Naive thymus-derived CD4-positive, alpha-beta T cell (primary cell): ENCODE measurements at places on chromosomes 7 and 10. TPM values are rescaled to one million over a fixed set of nuclear protein-coding genes. Genes with fewer than 3 reads are reported as not detected.

DNA sequence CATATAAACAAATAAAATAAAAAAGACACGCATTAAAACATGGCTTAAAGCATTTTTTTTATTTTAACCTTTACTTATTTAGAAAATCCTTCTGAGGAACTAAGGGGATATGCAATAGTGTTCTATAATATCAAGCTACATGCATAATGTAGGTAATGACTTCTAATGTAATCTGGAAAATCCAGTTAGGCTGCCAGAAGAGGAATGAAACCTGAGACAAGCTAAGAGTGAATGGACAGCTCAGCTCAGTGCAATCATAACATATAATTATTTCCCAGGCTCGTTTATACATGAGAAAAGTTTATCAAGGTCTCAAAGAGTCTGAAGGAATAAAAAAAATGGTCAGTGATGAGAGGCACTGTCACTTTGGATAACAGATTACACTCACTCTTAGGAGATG is 649.0 kb upstream of the PCDH15 start:
- no peaks in the 10 kb centered on the region for H3K4me1 ChIP-seq
- H3K27ac ChIP-seq = no peak overlapping the region
- DNase-seq = no peak
- no peaks in the 10 kb centered on the region for H3K27me3 ChIP-seq

GRCh38 chr10:118968482-118968881 is 61.0 kb upstream of the NANOS1 start:
- no peaks in the 10 kb centered on the region for H3K27me3 ChIP-seq
- H3K4me3 ChIP-seq = no peak overlapping the region
- H3K36me3 ChIP-seq = no peaks in the 10 kb centered on the region
- no peak for DNase-seq
- no peak overlapping the region for H3K27ac ChIP-seq

DNA sequence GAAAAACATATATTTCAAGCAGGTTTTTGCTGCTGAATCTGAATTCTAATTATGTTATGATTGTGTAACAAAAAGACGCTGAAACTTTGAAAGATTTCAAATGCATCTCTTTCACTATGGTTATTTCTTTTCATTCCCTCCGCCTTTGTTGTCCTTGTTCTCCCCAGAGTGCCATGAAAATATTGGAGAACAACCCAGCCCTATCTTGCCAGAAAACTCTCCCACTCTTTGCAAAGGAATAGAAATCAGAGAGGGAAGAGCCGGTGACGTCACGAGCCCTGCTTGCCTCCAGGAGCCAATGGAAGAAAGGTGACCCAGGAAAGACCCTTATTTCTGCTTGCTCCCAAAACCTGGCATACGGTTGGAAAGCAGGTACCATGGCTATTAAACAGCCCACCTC is 3.4 kb downstream of the GFRA1 start:
- no peak overlapping the region for H3K4me3 ChIP-seq
- H3K36me3 ChIP-seq = no peaks in the 10 kb centered on the region
- DNase-seq = no peak
- H3K27ac ChIP-seq = no peak overlapping the region
- no peaks in the 10 kb centered on the region for H3K27me3 ChIP-seq

DNA sequence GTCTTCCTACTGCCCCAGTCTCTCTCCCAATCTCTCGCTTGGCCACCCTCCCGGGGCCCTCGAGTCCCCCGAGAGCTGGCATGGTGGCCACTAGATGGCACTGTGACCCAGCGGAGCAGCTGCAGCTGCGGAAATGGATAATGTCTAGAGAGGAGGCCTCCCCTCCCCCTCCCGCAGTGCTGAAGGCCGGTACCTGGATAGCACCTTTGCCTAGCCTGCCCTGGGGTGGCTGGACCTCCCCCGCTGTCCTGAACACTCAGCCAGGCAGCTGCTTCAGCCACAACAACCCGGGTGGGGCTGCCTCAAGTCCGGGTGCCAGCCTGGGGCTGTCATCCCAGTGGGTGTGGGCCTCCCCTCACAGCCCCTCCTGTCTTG is 65.2 kb downstream of the GOLGA7B start:
- H3K27me3 ChIP-seq = no peaks in the 10 kb centered on the region
- no peak overlapping the region for H3K4me3 ChIP-seq
- no peaks in the 10 kb centered on the region for H3K36me3 ChIP-seq
- peak; percentile 64 for DNase-seq
- no peak overlapping the region for H3K27ac ChIP-seq
- peaks cover 5% of the 10 kb centered on the region for H3K4me1 ChIP-seq

GRCh38 chr7:149199234-149199995 is 4.1 kb downstream of the ZNF282 start:
- H3K27ac ChIP-seq = no peak overlapping the region
- DNase-seq = no peak
- H3K4me1 ChIP-seq = peaks cover 8% of the 10 kb centered on the region
- H3K36me3 ChIP-seq = peaks cover 3% of the 10 kb centered on the region
- no peaks in the 10 kb centered on the region for H3K27me3 ChIP-seq
- H3K4me3 ChIP-seq = no peak overlapping the region

DNA sequence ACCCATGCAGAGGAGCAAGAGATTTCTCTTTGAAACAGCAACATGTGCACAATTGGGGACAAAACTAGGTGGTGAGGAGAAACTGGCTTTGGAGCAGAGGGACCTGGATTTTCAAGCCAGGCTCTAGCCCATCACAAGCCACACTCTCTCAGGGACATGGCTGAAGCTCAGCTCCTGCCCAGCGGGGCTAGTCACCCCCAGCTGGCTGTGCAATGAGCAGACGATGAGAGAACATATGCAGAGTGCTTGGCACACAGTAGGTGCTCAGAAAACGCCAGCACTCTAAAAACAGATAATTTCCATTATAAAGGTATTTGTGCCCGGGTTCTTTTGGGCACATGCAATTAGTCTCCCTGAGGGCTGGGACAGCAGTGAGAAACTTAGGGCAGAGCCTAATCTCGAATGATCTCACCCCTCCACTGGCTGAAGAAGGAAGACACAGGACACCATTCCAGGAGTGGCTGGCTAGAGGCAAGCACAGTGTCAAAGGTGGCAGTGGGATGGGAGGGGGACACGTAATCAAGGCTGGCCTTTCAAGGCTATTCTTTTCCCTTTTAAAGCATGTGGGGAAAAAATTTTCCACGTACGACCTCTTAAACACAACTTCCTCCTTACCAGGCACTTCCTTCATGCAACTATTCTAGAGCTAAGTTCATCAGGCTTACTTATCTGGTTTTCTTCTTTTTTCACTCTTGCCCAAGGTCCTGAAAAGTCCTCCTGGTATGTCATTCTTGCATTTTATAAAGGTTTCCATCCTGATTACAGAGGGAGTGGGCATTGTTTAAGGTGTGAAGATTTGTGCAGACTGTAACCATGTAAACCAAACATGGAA is 15.1 kb downstream of the FAM53B start:
- DNase-seq = no peak
- peak overlapping the region; percentile 1 for H3K4me3 ChIP-seq
- peaks cover 80% of the 10 kb centered on the region for H3K4me1 ChIP-seq
- no peaks in the 10 kb centered on the region for H3K27me3 ChIP-seq

DNA sequence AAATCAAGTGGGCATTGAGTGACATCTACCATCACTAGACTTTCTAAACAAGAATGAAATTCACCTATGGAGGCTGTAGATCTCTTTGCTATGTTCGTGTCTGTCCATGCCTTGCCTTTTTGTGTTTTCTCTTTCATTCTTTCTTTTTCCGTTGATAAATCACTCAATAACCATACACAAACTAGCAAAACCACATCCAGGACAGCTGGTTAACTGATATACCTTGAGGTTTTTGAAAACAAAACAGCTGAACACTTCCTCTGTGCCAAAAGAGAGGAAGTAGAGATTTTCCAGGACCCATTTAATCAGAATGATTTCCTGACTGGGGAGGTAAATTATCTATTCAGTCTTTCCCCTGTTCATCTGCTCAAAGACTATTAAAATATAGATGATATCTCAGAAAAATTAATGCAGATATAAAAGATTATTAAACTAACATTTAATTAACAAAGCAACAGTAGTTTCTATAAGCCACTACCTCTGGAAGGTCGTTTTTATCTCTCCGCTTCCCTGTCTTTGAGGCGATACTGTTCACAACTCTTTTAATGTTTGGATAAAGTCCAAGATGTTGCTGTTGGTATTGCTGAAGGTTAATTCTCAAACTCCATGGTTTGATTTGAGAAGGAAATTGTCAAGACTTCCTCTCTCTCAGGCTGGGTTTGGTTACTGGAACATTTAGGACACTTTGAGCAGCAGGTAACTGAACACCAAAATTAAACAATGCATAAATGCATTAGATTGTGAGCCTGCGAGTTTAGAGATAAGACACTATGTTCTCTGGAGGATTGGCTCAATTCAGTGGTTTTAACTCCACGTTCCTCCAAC is 24.4 kb upstream of the C10orf67 start:
- no peak overlapping the region for H3K27ac ChIP-seq
- H3K4me1 ChIP-seq = peaks cover 33% of the 10 kb centered on the region
- peak; percentile 66 for DNase-seq
- H3K36me3 ChIP-seq = no peaks in the 10 kb centered on the region

GRCh38 chr7:19026888-19027287 is 90.5 kb downstream of the TWIST1 start:
- no peak overlapping the region for H3K4me3 ChIP-seq
- no peaks in the 10 kb centered on the region for H3K27me3 ChIP-seq
- H3K36me3 ChIP-seq = no peaks in the 10 kb centered on the region
- H3K4me1 ChIP-seq = no peaks in the 10 kb centered on the region

- H3K27ac ChIP-seq = no peak overlapping the region
- no peak overlapping the region for H3K4me3 ChIP-seq
- no peak for DNase-seq
These were observed 75.7 kb downstream of the IMMP2L start for GRCh38 chr7:111486472-111487142.

- no peaks in the 10 kb centered on the region for H3K4me1 ChIP-seq
- no peak for DNase-seq
- peaks cover 3% of the 10 kb centered on the region for H3K27me3 ChIP-seq
These were observed 1225.5 kb upstream of the CELF2 start for GRCh38 chr10:9792181-9792580.

DNA sequence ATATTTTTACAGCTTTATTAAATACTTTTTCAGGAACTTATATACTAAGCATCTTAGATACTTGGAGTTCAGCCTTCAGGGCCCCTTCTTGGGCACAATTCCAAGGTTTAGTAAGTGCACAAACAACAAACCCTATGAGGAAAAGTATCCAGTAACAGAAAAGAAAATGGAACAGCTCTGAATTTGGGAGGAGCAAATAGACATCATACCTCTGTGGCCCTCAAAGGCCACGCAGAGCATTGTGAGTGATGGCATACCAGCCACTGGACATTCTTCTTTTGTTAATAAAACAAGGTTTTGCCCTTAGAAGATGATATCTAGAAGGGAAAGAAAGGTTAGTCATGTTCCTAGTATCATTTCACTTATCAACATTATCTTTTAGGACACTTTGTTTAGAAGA is 46.0 kb downstream of the ST7 start:
- H3K4me3 ChIP-seq = no peak overlapping the region
- no peak overlapping the region for H3K27ac ChIP-seq
- no peaks in the 10 kb centered on the region for H3K27me3 ChIP-seq
- DNase-seq = no peak
- H3K4me1 ChIP-seq = no peaks in the 10 kb centered on the region
- H3K36me3 ChIP-seq = no peaks in the 10 kb centered on the region

GRCh38 chr7:116569737-116570136 is 44.9 kb downstream of the CAV1 start:
- H3K27me3 ChIP-seq = no peaks in the 10 kb centered on the region
- no peaks in the 10 kb centered on the region for H3K36me3 ChIP-seq
- H3K27ac ChIP-seq = no peak overlapping the region
- H3K4me3 ChIP-seq = no peak overlapping the region

- no peaks in the 10 kb centered on the region for H3K27me3 ChIP-seq
- no peak for DNase-seq
- no peak overlapping the region for H3K4me3 ChIP-seq
- no peaks in the 10 kb centered on the region for H3K36me3 ChIP-seq
- H3K4me1 ChIP-seq = no peaks in the 10 kb centered on the region
These were observed 896.5 kb downstream of the SORCS1 start for GRCh38 chr10:106268000-106268399.

- no peak for DNase-seq
- H3K27ac ChIP-seq = no peak overlapping the region
- no peaks in the 10 kb centered on the region for H3K36me3 ChIP-seq
- no peaks in the 10 kb centered on the region for H3K4me1 ChIP-seq
- H3K27me3 ChIP-seq = no peaks in the 10 kb centered on the region
- H3K4me3 ChIP-seq = no peak overlapping the region
These were observed 134.5 kb downstream of the PPP1R3A start for GRCh38 chr7:113784316-113784715.

- H3K27ac ChIP-seq = no peak overlapping the region
- H3K4me3 ChIP-seq = no peak overlapping the region
- peaks cover 12% of the 10 kb centered on the region for H3K4me1 ChIP-seq
- no peak for DNase-seq
- H3K36me3 ChIP-seq = peaks cover 10% of the 10 kb centered on the region
These were observed 68.4 kb downstream of the PTEN start for GRCh38 chr10:87931836-87932230.

- H3K4me3 ChIP-seq = peak overlapping the region; percentile 38
- H3K4me1 ChIP-seq = peaks cover 80% of the 10 kb centered on the region
- peaks cover 10% of the 10 kb centered on the region for H3K36me3 ChIP-seq
- DNase-seq = no peak
- peak overlapping the region; percentile 98 for H3K27ac ChIP-seq
These were observed 37.2 kb downstream of the PRSS2 start for GRCh38 chr7:142807855-142808460.

- H3K4me3 ChIP-seq = no peak overlapping the region
- DNase-seq = no peak
- no peaks in the 10 kb centered on the region for H3K27me3 ChIP-seq
- no peaks in the 10 kb centered on the region for H3K36me3 ChIP-seq
- no peaks in the 10 kb centered on the region for H3K4me1 ChIP-seq
- no peak overlapping the region for H3K27ac ChIP-seq
These were observed 95.1 kb upstream of the PALS2 start for GRCh38 chr7:24478137-24478655.

The SSC4D gene
- not detected for total RNA-seq

The CFAP43 gene
- total RNA-seq = not detected

The HSPA12A gene
- 0.07 TPM for total RNA-seq

The ATOH7 gene
- not detected for total RNA-seq

The CFAP70 gene
- 4.9 TPM for total RNA-seq

The LIPN gene
- not detected in 2 replicates for total RNA-seq

The HEPACAM2 gene
- total RNA-seq = not detected

The PMPCB gene
- 76.9 TPM for total RNA-seq

The UPK3B gene
- 7.3 TPM for total RNA-seq

The MTURN gene
- 29.9 TPM for total RNA-seq
